Stomach (tissue), 19 donors: ENCODE measurements at places on chromosomes 1 and 21. TPM values are rescaled to one million over a fixed set of nuclear protein-coding genes. Genes with fewer than 3 reads are reported as not detected.

GRCh38 chr1:150558761-150559655 is 9.8 kb downstream of the ADAMTSL4 start:
- H3K36me3 ChIP-seq: no peaks in the 10 kb centered on the region
- H3K4me1 ChIP-seq: peaks cover 67% of the 10 kb centered on the region
- peak overlapping the region; percentile 11 for H3K4me3 ChIP-seq

GRCh38 chr1:17011092-17011438 is 663 bp downstream of the ATP13A2 start:
- H3K27me3 ChIP-seq: no peaks in the 10 kb centered on the region
- no peaks in the 10 kb centered on the region for H3K36me3 ChIP-seq
- H3K4me3 ChIP-seq: peak overlapping the region; percentile 86
- no peak overlapping the region for H3K27ac ChIP-seq
- DNase-seq: no peak

DNA sequence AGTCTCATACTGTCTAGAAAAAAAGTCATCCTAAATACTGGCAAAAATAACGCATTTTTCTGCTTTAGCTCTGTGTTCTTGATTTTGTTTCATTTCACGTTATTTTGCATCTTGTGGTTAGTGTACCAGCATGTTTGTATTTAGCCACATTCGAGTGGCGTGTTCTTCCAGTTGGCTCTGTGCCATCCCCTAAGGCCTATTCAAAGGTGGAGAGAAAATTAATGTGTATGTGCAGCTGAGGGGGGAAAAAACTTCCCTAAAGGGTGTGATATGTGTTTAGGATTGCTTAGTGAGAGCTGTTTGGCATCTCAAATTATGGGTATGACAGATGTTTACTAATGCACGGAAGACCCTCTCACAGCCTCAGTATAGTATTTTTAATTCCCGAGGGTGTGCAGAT is 12.1 kb downstream of the DNAJC16 start:
- DNase-seq: no peak
- H3K27ac ChIP-seq: no peak overlapping the region
- H3K27me3 ChIP-seq: no peaks in the 10 kb centered on the region
- no peak overlapping the region for H3K4me3 ChIP-seq
- H3K4me1 ChIP-seq: no peaks in the 10 kb centered on the region

- no peak overlapping the region for H3K27ac ChIP-seq
- DNase-seq: no peak
- no peaks in the 10 kb centered on the region for H3K36me3 ChIP-seq
- no peaks in the 10 kb centered on the region for H3K4me1 ChIP-seq
Measured at GRCh38 chr1:214135886-214136285, 145.1 kb upstream of the SMYD2 start.

- H3K4me3 ChIP-seq: no peak overlapping the region
- no peak overlapping the region for H3K27ac ChIP-seq
- no peaks in the 10 kb centered on the region for H3K27me3 ChIP-seq
- H3K36me3 ChIP-seq: no peaks in the 10 kb centered on the region
Measured at GRCh38 chr1:50181027-50181663, 72.4 kb downstream of the ELAVL4 start.

DNA sequence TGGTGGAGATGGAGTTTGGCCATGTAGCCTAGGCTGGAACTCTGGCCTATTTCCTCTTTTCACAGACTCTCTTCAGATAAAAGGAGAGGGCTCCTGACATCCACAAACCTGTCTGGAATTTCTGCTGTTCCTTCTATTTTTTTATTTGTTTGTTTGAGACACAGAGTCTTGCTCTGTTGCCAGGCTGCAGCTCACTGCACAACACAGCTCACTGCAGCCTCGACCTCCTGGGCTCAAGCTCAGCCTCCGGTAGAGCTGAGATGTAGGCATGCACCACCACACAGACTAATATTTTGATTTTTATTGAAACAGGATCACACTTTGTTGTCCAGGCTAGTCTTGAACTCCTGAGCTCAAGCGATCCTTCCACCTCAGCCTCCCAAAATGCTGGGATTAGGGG is 230.9 kb downstream of the TM2D1 start:
- H3K36me3 ChIP-seq: no peaks in the 10 kb centered on the region
- no peak for DNase-seq
- no peaks in the 10 kb centered on the region for H3K27me3 ChIP-seq
- no peak overlapping the region for H3K4me3 ChIP-seq

DNA sequence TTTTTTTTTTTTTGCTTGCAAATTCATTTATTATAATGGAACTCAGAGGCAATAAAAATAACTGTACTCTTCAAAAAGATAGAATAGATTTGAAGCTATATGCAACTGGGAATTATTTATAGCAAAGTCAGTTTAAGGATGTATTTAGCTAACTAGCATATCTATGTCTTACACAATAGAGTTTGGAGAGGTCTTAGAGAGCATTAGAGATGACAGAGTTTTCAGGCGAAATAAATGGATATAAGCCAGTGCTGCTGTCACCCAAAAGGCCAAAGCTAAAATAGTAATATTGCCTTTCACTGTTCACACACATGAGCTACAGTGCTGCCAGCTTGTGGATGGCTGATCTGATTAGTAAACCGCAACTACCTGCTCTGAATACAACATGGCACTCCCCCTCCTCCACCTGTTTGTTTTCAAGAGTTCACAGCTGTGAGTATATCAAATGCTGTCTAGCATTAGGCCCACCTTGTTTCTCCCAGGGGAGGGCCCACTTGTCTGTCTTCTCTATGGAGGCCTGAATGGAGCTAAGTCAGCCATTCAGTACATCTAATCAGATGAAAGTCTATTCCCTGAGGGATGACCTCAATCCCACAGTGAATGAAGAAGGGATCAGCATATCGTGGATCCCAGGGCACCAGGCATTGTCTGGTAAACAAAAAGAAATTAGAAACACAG is 25.2 kb upstream of the SSX2IP start:
- no peaks in the 10 kb centered on the region for H3K27me3 ChIP-seq
- peaks cover 4% of the 10 kb centered on the region for H3K4me1 ChIP-seq
- no peak for DNase-seq

- peak; percentile 57 for DNase-seq
- no peaks in the 10 kb centered on the region for H3K27me3 ChIP-seq
- H3K4me1 ChIP-seq: peaks cover 6% of the 10 kb centered on the region
- H3K27ac ChIP-seq: peak overlapping the region; percentile 86
- H3K4me3 ChIP-seq: no peak overlapping the region
Measured at GRCh38 chr1:239816081-239816782, 275.5 kb upstream of the FMN2 start.

- H3K27me3 ChIP-seq: no peaks in the 10 kb centered on the region
Measured at GRCh38 chr1:228228601-228229074, 20.8 kb downstream of the OBSCN start.

DNA sequence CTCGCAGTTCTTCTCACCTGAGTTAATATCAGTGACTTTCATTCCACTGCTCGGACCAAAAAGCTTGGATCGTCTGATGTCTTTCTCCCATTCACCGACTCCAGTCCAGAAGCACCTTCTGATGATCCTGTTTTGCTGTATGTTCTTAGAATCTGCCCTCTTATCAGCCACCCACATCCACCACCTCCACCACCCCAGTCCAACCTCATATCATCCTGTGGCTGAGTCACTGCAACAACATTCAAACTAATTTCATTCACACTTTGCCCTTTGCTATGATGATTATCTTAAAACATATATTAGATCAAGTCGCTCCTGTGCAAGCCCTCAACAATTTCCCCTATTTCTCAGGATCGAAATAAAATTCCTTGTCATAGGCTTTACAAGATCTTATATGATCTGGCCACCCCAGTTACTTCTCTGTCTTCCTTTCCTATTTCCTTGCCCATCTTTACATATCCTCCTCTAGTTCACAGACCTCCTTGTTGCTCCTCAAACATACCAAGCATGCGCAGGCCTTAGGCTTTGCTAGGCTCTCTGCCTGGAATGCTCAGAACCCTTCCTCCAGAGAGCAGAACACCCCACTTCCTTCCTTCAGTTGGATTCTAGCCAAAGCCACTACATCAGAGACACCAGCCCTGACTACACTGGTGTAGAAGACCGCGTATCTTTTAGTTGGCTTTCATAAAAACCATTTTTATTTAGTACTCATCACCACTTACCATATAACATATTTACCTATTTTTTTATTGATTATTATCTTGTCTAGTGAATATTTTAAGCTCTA is 335.7 kb upstream of the GREM2 start:
- no peak overlapping the region for H3K4me3 ChIP-seq
- no peak overlapping the region for H3K27ac ChIP-seq
- H3K4me1 ChIP-seq: no peaks in the 10 kb centered on the region
- H3K27me3 ChIP-seq: no peaks in the 10 kb centered on the region
- no peak for DNase-seq

- H3K4me1 ChIP-seq: peaks cover 39% of the 10 kb centered on the region
- no peaks in the 10 kb centered on the region for H3K27me3 ChIP-seq
- H3K27ac ChIP-seq: peak overlapping the region; percentile 77
- peaks cover 9% of the 10 kb centered on the region for H3K36me3 ChIP-seq
Measured at GRCh38 chr1:154353966-154354365, 28.6 kb downstream of the ATP8B2 start.

DNA sequence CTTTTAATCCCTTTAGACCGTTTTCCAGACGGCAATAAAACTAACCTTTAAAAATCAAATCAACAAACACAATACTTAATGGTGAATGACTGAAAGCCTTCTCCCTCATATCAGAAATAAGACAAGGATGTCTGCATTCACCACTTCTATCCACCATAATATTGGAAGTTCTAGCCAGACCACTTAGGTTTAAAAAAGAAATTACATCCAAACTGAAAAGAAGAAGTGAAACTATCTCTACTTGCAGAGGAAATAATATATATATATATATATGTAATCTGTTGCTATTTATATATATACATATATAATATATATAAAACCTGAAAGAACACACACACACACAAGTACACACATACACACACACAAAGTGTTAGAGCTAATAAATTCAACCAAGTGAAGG is 100.4 kb downstream of the BRINP3 start:
- no peak overlapping the region for H3K4me3 ChIP-seq
- no peak overlapping the region for H3K27ac ChIP-seq
- DNase-seq: no peak
- H3K36me3 ChIP-seq: no peaks in the 10 kb centered on the region

- no peaks in the 10 kb centered on the region for H3K36me3 ChIP-seq
- H3K27ac ChIP-seq: no peak overlapping the region
- H3K4me1 ChIP-seq: peaks cover 7% of the 10 kb centered on the region
- H3K27me3 ChIP-seq: no peaks in the 10 kb centered on the region
Measured at GRCh38 chr1:75334876-75335389, 200.7 kb downstream of the LHX8 start.

DNA sequence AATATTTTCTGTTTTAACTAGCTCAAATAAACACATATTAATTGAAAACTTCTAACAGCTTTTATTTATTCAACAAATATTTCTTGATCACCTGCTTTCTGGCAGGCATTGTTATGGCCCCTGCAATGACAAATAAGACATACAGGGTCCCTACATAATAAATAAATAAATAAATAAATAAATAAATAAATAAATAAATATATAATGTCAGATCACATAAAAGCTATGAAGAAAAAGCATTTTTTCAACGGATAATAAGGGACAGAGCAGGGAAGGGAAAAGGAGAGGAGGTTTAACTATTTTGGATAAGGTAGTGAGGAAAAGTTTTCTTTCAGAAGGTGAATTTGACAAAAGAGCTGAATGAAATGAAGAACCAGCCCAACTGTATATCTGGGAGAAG is 115.0 kb downstream of the MAGI3 start:
- H3K27me3 ChIP-seq: no peaks in the 10 kb centered on the region
- H3K36me3 ChIP-seq: no peaks in the 10 kb centered on the region
- no peak for DNase-seq
- no peak overlapping the region for H3K4me3 ChIP-seq
- H3K4me1 ChIP-seq: peaks cover 7% of the 10 kb centered on the region

- H3K36me3 ChIP-seq: no peaks in the 10 kb centered on the region
- H3K27me3 ChIP-seq: no peaks in the 10 kb centered on the region
- DNase-seq: no peak
- H3K4me1 ChIP-seq: peaks cover 71% of the 10 kb centered on the region
Measured at GRCh38 chr1:28761189-28761588, 24.4 kb downstream of the YTHDF2 start.

Gene CRYAA
- not detected for total RNA-seq

Gene FMO5
- total RNA-seq: 157 TPM

Gene TFF3
- total RNA-seq: 12.1 TPM

Gene CENPF
- total RNA-seq: 4.8 TPM

Gene AGTRAP
- total RNA-seq: 21.6 TPM

Gene PDE9A
- 77.1 TPM for total RNA-seq

Gene CLEC20A
- total RNA-seq: not detected

Gene ATP1A1
- total RNA-seq: 576 TPM
